HS-27A (cell line): ENCODE measurements at places on chromosomes 7 and 10.

- DNase-seq, result no peak
Measured at GRCh38 chr7:45035893-45036292, 35.9 kb downstream of the CCM2 start.

DNA sequence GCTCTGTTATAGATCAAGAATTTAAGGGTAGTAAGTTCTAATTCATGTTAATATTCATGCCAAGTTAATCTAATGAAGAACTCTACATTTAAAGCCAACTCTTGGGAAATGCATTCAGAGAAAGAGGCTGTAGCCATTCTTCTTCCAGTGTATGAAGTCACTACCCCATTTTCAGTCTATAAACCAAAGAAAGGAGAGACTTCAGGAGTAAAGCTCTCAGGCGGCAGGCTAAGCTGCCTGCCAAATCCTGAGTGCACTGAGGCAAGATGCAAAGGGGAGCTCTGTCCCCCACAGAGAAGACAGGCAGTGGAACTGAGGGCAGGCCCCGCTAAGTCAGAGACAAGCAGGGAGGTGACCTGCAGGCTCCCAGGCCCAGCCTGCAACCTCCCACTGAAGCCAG lies 41.5 kb downstream of the SLIT1 start:
- DNase-seq, result no peak

DNA sequence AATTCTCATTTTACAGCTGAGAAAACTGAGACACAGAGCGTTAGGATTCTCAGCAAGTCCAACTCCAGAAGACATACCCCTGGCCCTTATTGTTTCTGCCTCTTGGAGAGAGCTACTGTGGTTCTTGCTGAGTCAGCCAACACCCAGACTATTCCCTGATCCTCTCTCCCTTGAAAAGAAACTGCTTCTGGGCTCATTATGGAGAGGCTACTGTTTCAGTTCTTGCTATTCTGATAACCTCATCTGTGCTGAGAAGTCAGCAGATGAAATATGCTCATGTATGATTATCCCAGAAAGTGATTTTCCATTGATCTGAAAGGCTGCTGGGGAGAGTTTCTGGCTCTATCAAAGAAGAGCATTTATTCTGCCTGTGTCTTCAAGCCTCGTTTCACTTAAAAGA lies 455.6 kb upstream of the COBL start:
- DNase-seq, result no peak

GRCh38 chr10:79434821-79435251 lies 10.6 kb downstream of the ZCCHC24 start:
- no peak for DNase-seq

DNA sequence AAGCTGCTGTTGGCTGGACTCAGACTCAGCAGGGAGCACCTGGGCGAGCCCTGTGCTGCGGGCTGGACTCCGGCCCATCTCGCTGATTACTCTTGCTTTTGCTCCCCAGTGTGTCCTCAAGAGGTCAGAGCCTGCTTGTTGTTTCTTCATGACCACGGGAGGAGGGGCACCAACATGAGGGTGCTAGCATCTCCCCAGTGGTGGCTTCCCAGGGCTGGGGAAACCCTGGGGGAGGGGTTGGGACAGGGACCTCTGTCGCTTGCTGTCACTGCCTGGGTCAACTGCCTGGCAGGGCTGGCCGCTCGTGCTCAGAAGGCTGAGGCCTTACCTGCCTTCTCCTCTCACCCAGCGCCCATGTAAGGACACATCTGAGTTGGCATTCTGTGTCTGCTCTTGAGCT lies 152.3 kb upstream of the SHH start:
- no peak for DNase-seq

DNA sequence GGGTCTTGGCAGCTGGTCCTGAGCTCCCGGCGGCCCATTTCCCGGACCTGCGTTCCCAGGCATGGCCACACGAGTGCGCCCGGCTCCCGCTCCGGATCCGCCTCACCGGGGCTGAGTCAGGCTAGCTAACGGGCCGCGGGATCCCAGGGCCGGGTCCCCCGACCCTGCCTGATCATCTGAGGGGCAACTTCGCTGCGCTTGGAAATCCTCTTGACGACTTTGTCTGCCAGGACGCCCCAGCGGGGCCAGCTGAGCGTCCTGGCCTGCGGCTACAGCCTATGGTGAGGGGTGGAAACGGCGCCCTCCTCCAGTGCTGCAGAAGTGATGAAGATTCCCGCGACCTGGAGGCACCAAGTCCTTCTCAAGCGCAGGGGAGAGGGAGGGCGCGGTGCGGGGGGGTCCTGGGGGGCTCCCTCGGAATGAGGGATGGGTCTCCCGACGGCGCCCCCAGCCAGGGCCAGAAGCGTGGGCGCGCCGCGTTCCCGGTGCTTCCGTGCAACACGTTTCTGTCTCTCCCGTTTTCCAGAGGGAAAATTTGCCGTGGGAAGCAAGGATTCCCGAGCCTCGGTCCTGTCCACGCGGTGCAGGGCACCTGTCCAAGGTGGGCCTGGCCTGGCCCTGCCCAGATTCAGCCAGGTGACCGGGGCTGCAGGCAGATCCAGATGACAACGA lies 212.4 kb downstream of the CCSER2 start:
- no peak for DNase-seq

- DNase-seq, result no peak
Measured at GRCh38 chr7:95865716-95866371, 93.5 kb downstream of the DYNC1I1 start.

- DNase-seq, result no peak
Measured at GRCh38 chr7:39102234-39102633, 124.5 kb downstream of the POU6F2 start.

- DNase-seq, result no peak
Measured at GRCh38 chr10:77027576-77027975, 610.0 kb downstream of the KCNMA1 start.

GRCh38 chr10:25177093-25177753 lies 2.4 kb downstream of the GPR158 start:
- no peak for DNase-seq

- no peak for DNase-seq
Measured at GRCh38 chr7:159141167-159141566, 3.5 kb downstream of the VIPR2 start.

DNA sequence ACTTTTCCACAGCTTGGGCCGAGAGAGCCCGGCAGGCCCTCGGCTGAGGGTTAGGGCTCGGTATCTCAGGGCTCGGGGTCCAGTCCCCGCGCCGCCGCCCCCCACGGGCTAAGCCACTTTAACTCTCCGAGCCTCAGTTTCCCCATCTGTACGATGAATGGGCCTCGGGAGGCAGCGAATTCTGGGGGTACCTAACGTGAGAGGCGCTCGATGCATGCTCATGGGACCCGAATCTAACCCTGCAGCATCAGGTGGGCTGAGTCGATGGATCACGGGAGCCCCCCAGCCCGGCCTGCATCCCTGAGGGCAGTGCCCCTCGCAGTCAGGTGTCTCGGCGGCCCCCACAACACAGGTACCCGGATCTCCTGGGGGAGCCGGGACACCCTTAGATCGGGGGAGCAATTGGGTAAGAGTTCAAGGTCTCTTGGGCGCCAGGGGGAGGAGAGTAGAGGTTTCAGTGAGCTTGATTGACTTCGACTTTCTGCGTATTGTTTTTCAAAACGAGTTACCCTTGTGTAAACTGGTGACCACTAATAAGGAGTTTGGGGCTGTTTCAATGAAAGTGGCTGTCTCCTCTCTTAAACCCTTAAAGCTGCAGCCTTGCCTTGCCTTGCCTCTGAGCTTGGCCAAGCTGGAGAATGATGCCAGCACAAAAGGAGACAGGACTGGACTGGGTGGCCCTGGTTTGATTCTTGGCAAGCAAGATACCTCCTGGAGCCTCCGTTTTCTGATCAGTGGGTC lies 631 bp downstream of the POR start:
- DNase-seq, result no peak

DNA sequence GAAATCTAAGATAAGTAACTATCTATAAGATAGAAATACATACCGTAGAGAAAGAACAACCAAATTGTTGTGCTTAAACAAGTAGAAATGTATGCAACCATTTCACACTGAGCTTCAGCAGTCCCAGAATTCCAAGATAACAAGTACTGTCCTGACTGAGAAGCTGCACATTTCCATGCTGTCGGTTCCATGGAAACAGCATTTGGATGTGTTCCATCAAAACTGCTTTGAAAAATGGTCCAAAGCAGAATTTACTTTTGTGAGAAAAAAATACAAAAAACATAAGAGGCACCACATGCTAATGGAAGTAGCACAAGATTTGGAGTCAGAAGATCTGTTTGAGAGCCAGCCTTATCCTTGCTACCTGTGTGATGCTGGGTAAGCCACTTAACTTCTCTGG lies 92.6 kb downstream of the MTERF1 start:
- DNase-seq, result no peak

DNA sequence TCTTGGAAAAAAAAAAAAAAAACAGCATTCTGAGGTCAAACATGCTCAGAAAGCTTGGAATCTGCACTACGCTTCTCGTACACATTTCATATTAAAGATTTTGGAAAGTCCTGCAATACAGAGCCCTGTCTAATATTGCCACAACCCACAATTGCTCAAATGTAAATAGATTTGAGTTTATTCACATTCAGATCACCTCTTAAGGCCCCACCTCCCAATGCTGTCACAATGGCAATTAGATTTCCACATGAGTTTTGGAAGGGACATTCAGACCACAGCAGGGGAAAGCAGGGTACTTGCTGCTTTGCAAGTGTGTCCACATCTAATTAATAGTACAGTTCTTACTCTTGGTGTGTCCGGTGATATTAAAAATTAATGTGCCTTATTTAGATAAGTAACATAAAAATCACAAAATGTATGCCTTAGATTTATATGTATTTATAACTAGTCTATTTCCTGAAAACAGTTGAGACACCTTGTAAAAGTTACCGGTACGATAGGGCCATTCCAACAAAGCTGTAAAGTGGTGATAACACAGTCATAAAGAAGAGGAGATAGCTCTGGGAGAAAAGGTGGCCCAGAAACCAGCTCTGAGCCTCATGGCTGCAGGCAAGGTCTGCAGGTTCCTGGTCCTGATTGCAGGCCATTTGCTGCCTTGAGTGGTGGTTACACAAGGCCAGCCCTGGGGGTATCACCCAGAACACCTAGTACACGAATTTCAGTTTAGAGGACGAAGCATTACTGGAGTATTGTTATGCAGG lies 27.9 kb downstream of the EGFR start:
- DNase-seq, result no peak

DNA sequence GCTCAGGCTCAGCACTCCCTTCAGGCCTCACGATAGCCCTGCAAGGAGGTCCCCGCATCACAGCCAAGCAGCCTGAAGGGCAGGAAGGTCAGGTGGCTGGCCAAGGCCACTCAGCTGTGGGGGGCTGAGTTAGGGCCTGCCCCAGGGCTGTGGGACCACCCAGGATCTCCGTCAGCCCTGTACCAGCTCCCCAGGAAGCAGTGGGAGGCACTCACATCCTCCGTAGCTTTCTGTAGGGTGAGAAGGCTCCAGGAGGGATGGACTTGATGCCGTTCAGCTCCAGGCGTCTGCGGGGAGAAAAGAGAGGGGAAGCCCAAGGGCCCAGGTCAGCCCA lies 125.9 kb downstream of the SLIT1 start:
- DNase-seq, result no peak

- no peak for DNase-seq
Measured at GRCh38 chr7:1668396-1669063, 1.5 kb upstream of the ELFN1 start.

- DNase-seq, result no peak
Measured at GRCh38 chr10:80540981-80541750, 3.5 kb downstream of the SH2D4B start.

- no peak for DNase-seq
Measured at GRCh38 chr7:139559364-139560105, 36.0 kb downstream of the CLEC2L start.

- no peak for DNase-seq
Measured at GRCh38 chr10:108688314-108688713, 1235.0 kb downstream of the XPNPEP1 start.

DNA sequence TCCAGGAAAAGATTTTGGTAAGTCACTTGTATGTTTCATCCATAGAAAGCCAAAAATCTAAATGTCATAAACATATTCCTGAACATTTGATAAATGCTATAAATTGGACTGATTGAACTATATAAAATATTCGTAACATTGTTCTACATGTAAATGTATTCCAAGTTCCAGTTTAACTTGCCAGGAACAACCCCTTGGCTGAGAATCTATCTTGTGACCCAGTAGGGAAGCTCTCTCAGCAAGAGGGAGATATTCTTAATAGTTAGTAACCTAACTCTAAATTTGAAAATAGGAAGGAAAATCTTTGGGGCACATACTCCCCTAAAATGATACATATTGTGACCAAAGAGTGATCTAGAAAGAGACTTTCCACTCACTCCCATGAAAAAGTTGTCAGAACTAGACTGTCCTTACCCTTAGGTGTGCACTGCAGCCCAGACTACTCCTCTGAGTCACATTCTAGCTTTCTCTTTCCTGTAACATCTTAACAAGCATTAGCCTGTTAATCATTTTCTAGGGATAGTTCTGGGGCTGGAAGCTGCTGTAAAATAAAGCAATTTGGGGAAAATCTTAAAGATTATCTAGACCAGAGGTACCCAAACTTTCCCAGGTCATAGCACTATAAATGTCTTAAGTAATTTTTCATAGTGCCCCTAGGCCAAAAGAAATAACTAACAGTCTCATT lies 73.7 kb upstream of the SKAP2 start:
- DNase-seq, result no peak

- no peak for DNase-seq
Measured at GRCh38 chr7:128361411-128362379, at the start of gene PRRT4. Gene PRRT4 (minus strand): TSS chr7:128361690.

- no peak for DNase-seq
Measured at GRCh38 chr10:48671914-48672595, 12.6 kb upstream of the WDFY4 start.

GRCh38 chr10:5532618-5533097 lies 7.9 kb downstream of the CALML3 start:
- DNase-seq, result no peak

DNA sequence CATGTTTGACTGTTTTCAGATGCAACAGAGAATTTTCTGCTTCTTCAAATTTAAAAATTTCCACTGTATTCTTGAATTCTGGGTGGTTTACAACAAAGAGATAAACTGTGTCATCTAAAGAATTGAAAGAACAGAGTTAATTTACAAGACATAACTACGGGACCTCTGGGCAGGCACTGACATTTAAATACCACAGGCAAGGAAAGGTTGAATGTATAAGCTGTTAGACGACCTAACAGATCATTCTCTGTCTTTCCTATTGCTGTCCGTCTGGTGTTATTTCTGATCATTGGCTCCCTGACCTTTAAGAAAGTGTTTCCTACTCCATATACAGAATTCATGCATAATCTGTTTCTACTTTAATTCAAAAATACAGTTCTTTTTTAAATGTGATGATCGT lies 15.5 kb upstream of the PON3 start:
- DNase-seq, result no peak

- DNase-seq, result no peak
Measured at GRCh38 chr10:42475168-42476098, 162.9 kb downstream of the ZNF33B start.

GRCh38 chr10:119448628-119449584 lies 93.6 kb downstream of the RGS10 start:
- no peak for DNase-seq

DNA sequence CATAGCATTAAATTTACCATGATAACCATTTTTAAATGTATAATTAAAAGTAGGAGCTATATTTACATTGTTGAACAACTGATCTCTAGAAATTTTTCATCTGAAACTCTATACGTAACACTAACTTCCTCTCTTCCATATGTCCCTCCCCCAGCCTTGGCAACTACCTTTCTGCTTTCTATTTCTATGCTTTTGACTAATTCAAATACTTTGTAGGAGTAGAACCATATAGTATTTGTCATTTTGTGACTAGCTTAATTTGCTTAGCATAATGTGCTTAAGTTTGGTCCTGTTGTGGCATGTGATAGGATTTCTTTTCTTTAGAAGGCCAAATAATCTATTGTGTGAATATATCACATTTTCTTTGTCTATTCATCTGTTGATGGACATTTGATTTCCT lies 225.3 kb upstream of the POT1 start:
- no peak for DNase-seq
